Upper lobe of right lung (tissue), 1 donor: ENCODE measurements at places on chromosomes 11 and 22. TPM values are rescaled to one million over a fixed set of nuclear protein-coding genes. Genes with fewer than 3 reads are reported as not detected.

GRCh38 chr11:10730151-10730550 lies 20.9 kb upstream of the CTR9 start:
- H3K36me3 ChIP-seq = no peaks in the 10 kb centered on the region
- peaks cover 7% of the 10 kb centered on the region for H3K4me1 ChIP-seq

DNA sequence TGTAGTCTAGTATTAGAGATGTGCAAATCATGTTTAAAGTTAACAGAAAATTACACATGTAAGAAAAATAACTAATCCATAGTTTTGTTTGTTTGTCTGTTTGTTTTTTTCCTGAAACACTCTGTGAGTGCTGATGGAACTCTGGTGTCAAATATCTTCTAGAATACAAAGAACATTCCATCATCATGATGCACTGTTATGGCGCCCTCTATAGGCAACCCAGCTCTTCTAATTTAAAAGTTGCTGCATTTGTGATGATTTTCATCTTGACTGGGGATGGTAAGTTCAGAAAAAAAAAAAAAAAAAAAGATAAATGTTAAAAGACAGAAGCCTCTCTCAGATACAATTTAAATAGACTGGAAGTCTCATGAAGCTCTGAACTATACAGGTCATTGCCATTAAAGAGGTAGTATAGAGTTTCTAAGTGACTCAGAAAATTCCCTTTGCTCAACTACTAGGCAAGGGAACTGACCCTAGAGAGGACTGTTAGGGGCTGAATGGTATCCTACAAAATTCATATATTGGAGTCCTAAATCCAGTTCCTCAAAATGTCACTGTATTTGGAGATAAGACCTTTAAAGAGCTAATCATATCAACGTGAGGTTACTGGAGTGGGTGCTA lies 597.2 kb upstream of the ANO3 start:
- no peak overlapping the region for H3K27ac ChIP-seq
- no peak overlapping the region for H3K4me3 ChIP-seq
- DNase-seq = no peak
- H3K27me3 ChIP-seq = no peaks in the 10 kb centered on the region
- no peaks in the 10 kb centered on the region for H3K36me3 ChIP-seq
- H3K4me1 ChIP-seq = no peaks in the 10 kb centered on the region

GRCh38 chr22:37439347-37439746 lies 12.1 kb upstream of the ELFN2 start:
- H3K27me3 ChIP-seq = no peaks in the 10 kb centered on the region
- H3K36me3 ChIP-seq = no peaks in the 10 kb centered on the region
- no peak overlapping the region for H3K4me3 ChIP-seq
- H3K4me1 ChIP-seq = no peaks in the 10 kb centered on the region
- no peak overlapping the region for H3K27ac ChIP-seq

DNA sequence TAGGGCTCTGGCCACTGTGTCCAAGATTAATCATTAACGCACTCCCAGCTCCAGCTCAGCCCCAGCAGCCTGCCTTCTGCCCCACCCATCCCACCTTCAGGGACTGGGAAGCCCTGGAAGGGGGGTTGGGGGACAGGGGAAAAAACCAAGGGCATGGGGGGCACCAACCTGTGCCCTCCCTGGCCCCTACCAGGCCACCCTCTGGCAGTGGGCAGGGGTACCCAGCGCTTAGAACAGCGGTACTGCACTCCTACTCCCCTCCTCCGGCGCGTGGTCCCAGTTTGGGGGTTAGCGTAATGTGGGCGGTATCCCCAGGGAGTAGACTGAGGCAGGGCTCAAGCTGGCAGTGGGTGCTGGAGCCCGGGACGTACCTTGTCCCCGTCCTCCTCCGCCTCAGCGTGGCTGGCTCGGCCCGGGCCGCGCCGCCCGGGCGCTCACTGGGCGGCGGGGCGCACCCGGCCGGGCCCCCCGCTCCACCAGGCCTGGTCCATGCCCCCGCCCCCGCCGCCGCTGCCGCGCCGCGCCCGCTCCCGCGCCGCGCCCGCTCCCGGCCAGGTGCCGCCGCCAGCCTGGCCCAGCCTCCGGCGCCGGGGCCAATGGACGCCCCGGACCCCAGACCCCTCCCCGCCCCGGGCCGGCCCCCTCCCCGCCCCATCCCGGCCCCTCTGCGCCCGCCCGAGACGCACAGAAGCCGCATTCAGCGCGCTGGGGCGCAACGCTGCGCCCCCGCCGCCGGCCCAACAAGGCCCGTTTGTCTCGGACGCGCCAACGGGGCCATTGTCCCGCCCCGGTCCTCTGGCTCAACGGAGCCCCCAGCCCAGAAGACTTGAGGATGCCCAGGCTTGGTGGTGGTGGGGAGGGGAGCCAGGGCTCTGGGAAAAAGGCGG lies at the start of gene GAL3ST1:
TSS of gene GAL3ST1 (minus strand) at position 571 of the 887 bp plus-strand sequence. CDS start 17,273 bp downstream, outside the sequence.
- no peaks in the 10 kb centered on the region for H3K27me3 ChIP-seq
- peak within 1 kb of the TSS; percentile 16 for H3K4me3 ChIP-seq
- H3K4me1 ChIP-seq = peaks cover 16% of the 10 kb centered on the region

DNA sequence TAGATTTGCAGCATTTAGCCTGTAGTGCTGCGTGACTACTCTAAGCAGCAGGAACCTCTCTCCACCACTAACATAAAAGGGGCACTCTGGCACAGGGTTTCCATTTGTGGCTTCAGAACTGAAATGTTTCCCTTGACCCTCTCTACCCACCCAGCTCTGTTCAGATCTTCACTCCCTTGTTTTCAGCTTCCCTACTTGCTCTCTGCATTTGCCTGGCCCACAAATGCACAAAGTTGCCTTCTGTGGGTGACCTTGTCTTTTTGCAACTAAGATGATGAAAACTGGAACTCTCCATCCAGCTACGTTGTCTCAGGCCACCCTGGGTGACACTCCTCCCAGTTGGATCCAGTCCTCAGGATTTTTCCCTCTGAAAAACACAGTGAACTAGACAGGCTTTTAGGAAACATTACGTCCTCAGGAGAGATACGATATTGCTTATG lies 19.8 kb upstream of the PSMA1 start:
- no peak overlapping the region for H3K4me3 ChIP-seq
- no peaks in the 10 kb centered on the region for H3K36me3 ChIP-seq
- peak overlapping the region; percentile 75 for H3K27ac ChIP-seq
- no peaks in the 10 kb centered on the region for H3K27me3 ChIP-seq
- H3K4me1 ChIP-seq = peaks cover 31% of the 10 kb centered on the region

- no peak overlapping the region for H3K27ac ChIP-seq
- no peak overlapping the region for H3K4me3 ChIP-seq
- no peaks in the 10 kb centered on the region for H3K27me3 ChIP-seq
- H3K36me3 ChIP-seq = no peaks in the 10 kb centered on the region
- DNase-seq = no peak
Measured at GRCh38 chr11:108975026-108975425, 310.2 kb downstream of the DDX10 start.

DNA sequence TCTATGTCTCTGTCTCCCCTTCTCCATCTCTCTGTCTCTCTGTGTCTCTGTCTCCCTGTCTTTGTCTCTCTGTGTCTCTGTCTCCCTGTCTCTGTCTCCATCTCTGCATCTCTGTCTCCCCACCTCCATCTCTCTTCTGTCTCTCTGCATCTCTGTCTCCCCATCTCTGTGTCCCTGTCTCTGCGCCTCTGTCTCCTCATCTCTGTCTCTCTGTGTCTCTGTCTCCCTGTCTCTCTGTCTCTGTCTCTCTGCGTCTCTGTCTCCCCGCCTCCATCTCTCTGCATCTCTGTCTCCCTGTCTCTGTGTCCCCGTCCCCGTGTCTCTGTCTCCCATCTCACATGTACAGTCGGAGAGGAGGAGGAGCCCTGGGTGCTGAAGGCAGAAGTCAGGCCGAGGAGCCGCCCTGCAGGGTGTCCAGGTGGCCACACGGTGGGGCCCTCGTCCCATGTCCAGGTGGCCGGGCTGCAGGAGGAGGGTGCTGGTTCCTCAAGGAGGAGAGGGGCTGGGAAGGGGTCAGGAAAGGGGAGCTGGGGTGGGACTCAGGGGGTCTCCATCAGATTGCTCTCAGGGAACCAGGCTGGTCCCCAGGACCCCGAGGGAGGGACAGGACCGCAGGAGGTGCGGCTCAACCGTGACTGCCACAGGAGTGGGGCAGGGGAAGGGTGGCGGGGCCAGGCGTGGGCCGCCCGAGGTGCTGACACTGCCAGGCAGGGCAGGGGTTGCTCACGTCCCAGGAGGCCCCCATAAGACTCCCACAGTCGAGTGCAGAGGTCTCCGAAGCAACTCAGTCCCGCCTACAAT lies 25.6 kb upstream of the TH start:
- H3K27me3 ChIP-seq = peaks cover 5% of the 10 kb centered on the region
- H3K27ac ChIP-seq = no peak overlapping the region
- H3K4me1 ChIP-seq = peaks cover 3% of the 10 kb centered on the region
- H3K4me3 ChIP-seq = no peak overlapping the region
- no peaks in the 10 kb centered on the region for H3K36me3 ChIP-seq

GRCh38 chr11:1404461-1405185 lies 14.9 kb downstream of the BRSK2 start:
- H3K27me3 ChIP-seq = peaks cover 16% of the 10 kb centered on the region
- H3K27ac ChIP-seq = no peak overlapping the region
- no peak for DNase-seq
- no peak overlapping the region for H3K4me3 ChIP-seq

DNA sequence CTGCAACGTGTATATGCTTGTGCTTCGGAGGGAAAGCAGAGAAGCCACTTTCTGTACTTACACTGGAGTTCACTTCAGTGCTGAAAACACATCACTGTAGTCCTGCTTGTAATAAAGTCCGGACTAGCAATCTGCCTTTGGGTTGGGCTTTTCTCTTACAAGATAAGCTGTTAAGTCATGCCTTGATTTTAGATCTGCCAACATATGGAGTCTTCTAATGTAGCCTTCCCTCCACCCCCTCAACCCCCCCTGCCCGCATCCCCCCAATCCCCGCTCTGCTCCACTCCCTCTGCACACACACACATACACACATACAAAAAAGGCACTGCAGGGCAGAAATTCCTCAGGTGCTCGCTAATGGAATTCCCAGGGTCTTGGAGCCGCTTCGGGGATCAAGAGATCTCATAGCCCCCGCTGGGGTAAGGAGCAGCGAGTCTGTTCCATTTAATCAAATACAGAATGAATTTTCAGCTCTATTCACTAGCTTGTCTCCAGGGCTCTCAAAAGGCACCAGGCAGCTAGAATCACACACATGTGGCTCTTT lies 3.4 kb downstream of the CDON start:
- no peak overlapping the region for H3K27ac ChIP-seq
- H3K27me3 ChIP-seq = no peaks in the 10 kb centered on the region
- H3K4me1 ChIP-seq = peaks cover 14% of the 10 kb centered on the region
- no peaks in the 10 kb centered on the region for H3K36me3 ChIP-seq
- DNase-seq = no peak
- no peak overlapping the region for H3K4me3 ChIP-seq

DNA sequence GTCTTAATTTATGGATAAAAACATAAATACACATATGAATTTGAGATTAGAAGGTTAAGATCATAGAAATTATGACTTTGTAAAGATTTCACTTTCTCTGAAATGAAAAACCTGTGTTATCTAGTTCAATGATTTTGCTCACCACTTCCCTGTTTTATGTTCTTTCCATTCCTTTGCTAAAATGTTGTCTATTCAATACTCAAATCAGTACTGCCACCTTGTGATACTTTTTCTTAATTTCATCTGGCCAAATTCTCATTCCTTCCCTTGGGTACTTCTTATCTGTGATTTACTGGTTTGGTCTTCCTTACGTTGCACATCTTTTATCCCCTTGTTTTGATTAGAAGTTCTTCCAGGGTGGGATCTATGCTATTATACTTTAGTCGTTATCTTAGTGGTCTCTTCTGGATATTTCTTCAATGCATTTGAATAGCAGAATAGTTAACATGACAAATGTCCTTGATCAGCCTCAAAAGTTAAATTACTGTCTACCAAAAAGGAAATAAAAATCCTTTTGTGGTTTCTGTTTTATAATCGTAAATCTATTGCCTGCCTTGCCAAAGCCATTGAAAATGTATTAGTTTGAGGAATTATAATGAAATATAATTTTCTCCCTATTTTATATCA lies 197.0 kb downstream of the PGR start:
- H3K4me3 ChIP-seq = no peak overlapping the region
- H3K36me3 ChIP-seq = no peaks in the 10 kb centered on the region
- no peak for DNase-seq

- no peak for DNase-seq
- H3K4me1 ChIP-seq = no peaks in the 10 kb centered on the region
- no peak overlapping the region for H3K4me3 ChIP-seq
- no peak overlapping the region for H3K27ac ChIP-seq
- no peaks in the 10 kb centered on the region for H3K27me3 ChIP-seq
Measured at GRCh38 chr11:41053894-41054293, 405.6 kb downstream of the LRRC4C start.

- H3K27ac ChIP-seq = no peak overlapping the region
- no peaks in the 10 kb centered on the region for H3K27me3 ChIP-seq
- no peak for DNase-seq
- H3K4me1 ChIP-seq = no peaks in the 10 kb centered on the region
Measured at GRCh38 chr11:27291302-27291889, 71.6 kb downstream of the CCDC34 start.

- no peaks in the 10 kb centered on the region for H3K4me1 ChIP-seq
- H3K36me3 ChIP-seq = no peaks in the 10 kb centered on the region
- H3K27me3 ChIP-seq = no peaks in the 10 kb centered on the region
- H3K27ac ChIP-seq = no peak overlapping the region
Measured at GRCh38 chr11:83702796-83703195, 416.6 kb upstream of the CCDC90B start.

- no peak overlapping the region for H3K4me3 ChIP-seq
- H3K27ac ChIP-seq = no peak overlapping the region
- H3K27me3 ChIP-seq = no peaks in the 10 kb centered on the region
- H3K4me1 ChIP-seq = peaks cover 3% of the 10 kb centered on the region
- no peak for DNase-seq
Measured at GRCh38 chr11:72602250-72602904, 71.8 kb downstream of the PDE2A start.

GRCh38 chr11:62905927-62906531 lies 15.1 kb downstream of the CHRM1 start:
- no peak overlapping the region for H3K27ac ChIP-seq
- H3K36me3 ChIP-seq = no peaks in the 10 kb centered on the region
- H3K27me3 ChIP-seq = no peaks in the 10 kb centered on the region
- DNase-seq = peak; percentile 84
- no peak overlapping the region for H3K4me3 ChIP-seq

DNA sequence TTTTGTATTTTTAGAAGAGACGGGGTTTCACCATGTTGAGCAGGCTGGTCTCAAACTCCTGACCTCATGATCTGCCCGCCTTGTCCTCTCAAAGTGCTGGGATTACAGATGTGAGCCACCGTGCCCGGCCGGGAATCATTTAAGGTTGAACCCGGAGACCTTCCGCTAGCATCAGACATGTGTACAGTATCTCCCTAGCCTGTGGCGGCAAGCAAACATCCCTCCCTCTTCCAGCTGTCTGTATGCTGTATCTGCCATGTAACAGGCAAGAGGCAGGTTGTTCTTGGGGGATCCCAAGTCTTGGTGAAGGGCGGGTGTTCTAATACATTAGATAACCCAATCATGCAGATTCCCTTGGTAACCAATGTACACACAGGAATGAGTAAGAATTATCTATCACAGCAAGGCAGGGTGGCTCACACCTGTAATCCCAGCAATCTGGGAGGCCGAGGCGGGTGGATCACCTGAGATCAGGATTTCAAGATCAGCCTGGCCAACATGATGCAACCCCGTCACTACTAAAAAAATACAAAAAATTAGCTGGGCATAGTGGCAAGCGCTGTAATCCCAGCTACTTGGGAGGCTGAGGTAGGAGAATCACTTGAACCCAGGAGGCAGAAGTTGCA lies 58.1 kb upstream of the RBFOX2 start:
- H3K27me3 ChIP-seq = no peaks in the 10 kb centered on the region
- no peaks in the 10 kb centered on the region for H3K4me1 ChIP-seq
- no peak overlapping the region for H3K4me3 ChIP-seq
- H3K36me3 ChIP-seq = no peaks in the 10 kb centered on the region
- no peak for DNase-seq
- H3K27ac ChIP-seq = no peak overlapping the region

Gene NLRP6
- 1.7 TPM for total RNA-seq

Gene IGLL1
- not detected for total RNA-seq

Gene TNRC6B
- 46.4 TPM for total RNA-seq

Gene PPFIBP2
- 26.8 TPM for total RNA-seq

Gene ATL3
- total RNA-seq = 78.6 TPM

Gene ELMOD1
- 2.8 TPM for total RNA-seq
